ENCODE measurements at places on chromosomes 1 and 21. TPM values are rescaled to one million over a fixed set of nuclear protein-coding genes. Genes with fewer than 3 reads are reported as not detected.

The ARHGEF2 gene
- 157 TPM for total RNA-seq

The C1orf141 gene
- not detected for total RNA-seq

The PTAFR gene
- 0.20 TPM for total RNA-seq

The UMODL1 gene
- 0.21 TPM for total RNA-seq

The SHISAL2A gene
- total RNA-seq, result 8.2 TPM

The CFHR4 gene
- not detected for total RNA-seq

The CAPN8 gene
- not detected for total RNA-seq

The TTC3 gene
- total RNA-seq, result 49.4 TPM

The PCP4L1 gene
- total RNA-seq, result 0.15 TPM

The TPR gene
- total RNA-seq, result 165 TPM

The FAM72A gene
- total RNA-seq, result 34.3 TPM

The COL8A2 gene
- not detected for total RNA-seq
